Right ventricle myocardium inferior (tissue), 1 donor: ENCODE measurements at places on chromosomes 12 and 14. TPM values are rescaled to one million over a fixed set of nuclear protein-coding genes. Genes with fewer than 3 reads are reported as not detected.

SLC5A8 gene
- not detected for total RNA-seq

DNA sequence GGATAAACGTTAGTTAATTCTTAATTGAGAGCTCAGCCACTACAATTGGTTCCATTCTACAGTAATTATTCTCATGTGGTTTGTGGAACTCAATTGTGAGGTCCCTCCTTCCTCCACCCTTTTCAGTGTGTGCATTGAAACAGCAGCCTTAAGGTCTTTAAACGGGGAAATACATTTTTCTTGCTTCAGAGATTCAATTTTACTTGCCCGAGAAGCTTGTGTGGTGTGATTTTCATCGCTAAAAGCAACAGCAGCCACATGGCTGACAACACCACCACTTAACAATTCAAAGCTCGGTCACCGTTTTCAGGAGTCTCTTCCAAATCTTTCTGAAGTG is 733 bp upstream of the PPFIBP1 start:
- no peak for DNase-seq

DNA sequence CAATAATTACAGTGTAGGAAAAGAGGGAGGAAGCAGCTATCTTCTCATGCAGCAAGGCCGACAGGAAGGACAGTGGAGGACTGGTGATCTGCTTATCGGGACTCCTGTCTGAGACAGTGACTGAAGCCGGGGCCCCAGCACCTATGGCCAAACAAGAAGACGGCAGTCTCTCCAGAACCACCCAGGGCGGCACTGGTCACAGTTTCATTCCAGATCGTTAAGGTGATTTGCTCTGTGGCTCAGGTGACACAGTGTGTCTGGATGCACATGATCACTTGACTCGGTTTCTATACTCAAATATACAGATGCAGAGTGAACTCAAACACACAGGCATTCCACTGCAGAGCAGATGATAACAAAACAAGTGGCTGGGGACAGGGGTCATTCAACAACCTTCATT is 52.1 kb upstream of the CORO1C start:
- no peak for DNase-seq

DNA sequence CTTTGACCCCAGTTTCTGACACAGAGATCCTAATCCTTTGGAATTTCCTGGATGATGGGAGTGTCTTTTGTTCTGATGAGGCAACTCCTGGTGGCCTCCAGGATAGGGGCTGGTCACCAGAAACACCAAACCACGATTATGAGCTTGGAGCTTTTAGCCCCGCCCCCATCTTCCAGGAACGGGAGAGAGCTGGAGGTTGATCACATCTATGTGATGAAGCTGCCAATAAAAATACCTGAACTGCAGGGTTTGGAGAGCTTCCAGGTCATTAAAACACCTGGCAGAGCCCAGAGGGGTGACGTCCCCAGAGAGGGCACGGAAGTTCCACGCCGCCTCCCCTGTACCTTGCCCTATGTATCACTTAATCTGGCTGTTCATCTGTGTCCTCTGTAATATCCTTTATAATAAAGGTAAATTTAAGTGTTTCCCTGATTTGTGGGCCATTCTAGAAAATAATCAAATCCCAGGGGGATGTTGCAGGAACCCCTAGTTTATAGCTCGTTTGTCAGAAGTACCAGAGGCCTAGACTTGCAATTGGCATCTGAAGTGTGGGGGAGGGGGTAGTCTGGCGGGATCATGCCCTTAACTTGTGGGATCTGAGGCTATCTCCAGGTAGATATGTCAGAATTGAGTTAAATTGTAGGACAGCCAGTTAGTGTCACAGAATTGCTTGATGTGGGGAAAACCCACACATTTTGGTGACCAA is 21.2 kb downstream of the APPL2 start:
- DNase-seq: no peak

DNA sequence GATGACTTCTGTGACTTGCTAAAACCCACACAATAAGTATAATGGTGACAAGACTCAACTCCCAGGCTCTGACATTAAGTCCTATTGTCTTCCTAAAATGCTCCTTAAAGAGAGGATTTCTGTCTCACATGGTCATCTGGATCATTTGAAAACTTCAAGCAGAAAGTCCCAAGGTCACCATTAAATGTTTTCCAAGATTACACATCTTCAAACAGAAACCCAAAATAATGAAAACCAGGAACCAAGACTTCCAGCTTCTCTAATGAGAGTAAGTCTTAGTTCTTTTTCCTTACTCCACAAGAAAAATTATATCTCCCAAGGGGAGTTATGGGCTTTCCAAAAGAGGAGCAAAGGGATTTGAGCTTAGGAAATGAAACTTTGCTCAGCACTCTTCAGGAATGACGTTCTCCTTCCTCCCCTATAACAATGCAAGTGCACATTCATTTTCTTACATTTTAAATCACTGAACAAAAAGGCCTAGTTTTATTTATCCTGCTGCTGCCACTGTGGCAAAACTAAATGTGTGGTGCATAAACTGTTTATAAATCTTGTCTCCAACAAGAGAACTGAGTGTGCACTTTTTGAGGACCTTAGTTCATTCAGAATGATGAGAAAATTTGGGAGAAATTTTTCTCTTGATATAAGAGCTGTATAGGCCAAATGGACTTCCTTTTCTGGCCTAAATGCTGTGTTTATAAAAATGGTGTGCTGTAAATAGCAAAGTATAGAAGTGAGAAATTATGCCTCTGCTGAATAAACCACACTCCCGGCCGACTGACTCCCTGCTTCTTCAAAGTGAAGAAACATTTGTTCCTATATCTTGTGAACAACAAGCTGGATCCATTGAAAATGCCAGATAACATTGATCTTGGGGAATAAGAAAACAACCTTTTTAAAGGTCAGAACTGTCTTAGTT is 148.4 kb upstream of the PLEKHG7 start:
- DNase-seq: no peak

DNA sequence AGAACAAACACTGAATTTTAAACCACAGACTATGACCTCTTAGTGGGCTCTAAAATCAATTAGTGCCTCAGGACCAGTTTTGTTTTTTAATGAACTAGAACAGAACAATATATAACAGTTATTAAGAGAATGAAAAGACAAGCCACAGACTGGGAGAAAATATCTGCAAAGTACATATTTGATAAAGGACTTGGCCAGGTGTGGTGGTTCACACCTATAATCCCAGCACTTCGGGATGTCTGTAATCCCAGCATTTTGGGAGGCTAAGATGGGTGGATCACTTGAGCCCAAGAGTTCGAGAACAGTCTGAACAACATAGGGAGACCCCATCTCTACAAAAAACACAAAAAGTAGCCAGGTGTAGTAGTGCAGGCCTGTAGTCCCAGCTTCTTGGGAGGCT is 36.2 kb downstream of the PPP1R13B start:
- no peak for DNase-seq

HHIPL1 gene
- 1.5 TPM for total RNA-seq

LIN7A gene
- total RNA-seq: 13.7 TPM

DNA sequence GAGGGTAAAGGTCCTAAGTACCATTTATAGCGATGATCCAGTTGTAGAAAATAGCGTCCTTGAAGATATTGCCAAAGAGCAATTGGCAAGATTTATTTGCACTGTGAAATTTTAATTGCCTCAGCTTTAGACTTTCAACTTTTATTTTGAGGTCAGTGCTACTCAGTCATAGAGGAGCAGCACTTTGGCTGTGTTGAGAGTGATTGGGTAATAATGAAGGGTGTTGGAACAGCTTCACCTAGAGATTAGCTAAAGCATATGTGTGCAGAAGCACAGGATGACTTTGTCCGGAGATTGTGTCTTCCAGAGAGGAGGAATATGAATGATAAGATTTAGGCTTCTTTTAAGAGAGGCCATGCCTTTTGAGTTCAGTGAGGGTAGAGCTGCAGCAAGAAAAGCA is 164.8 kb downstream of the NPAS3 start:
- DNase-seq: no peak

NEK9 gene
- total RNA-seq: 102 TPM

CHMP4A gene
- 28.5 TPM for total RNA-seq

C12orf60 gene
- total RNA-seq: 2.0 TPM

HAL gene
- total RNA-seq: 0.68 TPM

GRCh38 chr12:123833830-123834229 is 71.7 kb downstream of the DNAH10 start:
- DNase-seq: no peak

- DNase-seq: no peak
Observed at GRCh38 chr12:121522971-121523370, 57.9 kb downstream of the KDM2B start.

DNA sequence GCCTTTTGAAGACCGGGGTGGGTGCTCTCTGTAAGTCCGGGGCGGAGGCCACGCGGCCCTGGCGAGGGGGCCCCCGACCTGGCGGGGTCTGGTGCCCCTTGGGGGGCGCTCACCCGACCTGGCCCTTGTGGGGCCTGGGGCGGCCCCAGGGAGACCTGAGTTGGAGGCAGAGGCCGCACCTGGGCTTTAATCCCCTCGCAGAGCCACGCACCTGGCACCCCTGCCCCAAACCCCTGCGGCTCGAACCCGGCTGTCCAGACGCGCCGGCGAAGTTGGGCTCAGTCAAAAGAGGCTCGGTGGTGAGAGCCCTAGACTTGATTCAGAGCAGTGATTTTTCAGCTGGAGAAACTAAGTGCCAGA is 267 bp downstream of the CFAP251 start:
- DNase-seq: no peak

MLEC gene
- total RNA-seq: 128 TPM

- DNase-seq: no peak
Observed at GRCh38 chr14:91413547-91414474, 3.8 kb downstream of the CCDC88C start.

FBXO34 gene
- total RNA-seq: 24.5 TPM

TAS2R9 gene
- total RNA-seq: not detected

VRTN gene
- total RNA-seq: not detected

DNA sequence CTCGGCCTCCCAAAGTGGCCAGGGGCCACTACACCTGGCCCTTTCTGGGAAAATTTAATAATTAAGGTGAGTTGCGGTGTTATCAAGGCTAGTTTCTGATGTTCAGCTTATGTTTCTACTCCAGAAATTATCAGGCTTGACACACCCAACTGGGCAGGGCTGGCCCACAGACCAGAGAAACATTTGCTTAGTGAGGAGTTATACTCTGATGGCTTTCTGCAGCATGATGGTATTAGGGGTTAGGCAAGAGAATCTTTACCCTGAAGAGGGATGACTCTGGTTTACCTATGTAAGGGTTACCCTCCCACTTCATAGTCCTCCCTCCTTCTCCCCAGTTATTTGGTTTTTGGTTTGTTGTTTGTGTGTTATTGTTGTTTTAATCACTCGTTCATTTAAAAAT is 24.5 kb upstream of the HECTD1 start:
- no peak for DNase-seq

GRCh38 chr12:85029456-85029855 is 6.6 kb downstream of the TSPAN19 start:
- no peak for DNase-seq
